Uterus (tissue), 4 donors: ENCODE measurements at places on chromosomes 2 and 18. TPM values are rescaled to one million over a fixed set of nuclear protein-coding genes. Genes with fewer than 3 reads are reported as not detected.

CNTNAP5 gene
- 1.4 TPM for total RNA-seq

ZNF804A gene
- 0.27 TPM for total RNA-seq

SGO2 gene
- total RNA-seq = 12.5 TPM

IL1B gene
- total RNA-seq = not detected

SIGLEC15 gene
- total RNA-seq = not detected

TM4SF20 gene
- not detected for total RNA-seq

GTF2A1L gene
- not detected for total RNA-seq

HOXD12 gene
- 0.76 TPM for total RNA-seq
